ENCODE measurements at places on chromosomes 3 and 15.

DNA sequence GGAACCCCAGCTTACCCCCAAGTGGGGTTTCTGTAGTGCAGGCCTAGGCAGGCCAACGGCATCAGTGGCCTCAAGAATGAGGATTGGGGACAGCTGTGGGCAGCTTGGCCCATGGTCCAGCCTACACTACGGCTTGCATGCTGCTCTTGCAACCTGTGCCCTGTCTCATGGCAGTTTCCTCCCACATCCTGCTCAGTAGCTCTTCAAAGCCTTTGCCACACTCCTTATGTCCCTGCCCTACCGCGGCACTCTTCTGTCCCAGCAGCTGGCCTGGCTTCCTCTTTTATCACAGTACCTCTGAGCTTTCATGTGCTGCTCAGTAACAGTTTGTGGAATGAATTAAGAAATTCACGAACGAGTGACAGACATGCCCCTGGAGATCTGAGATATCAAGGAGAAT is 431.0 kb downstream of the EPHB1 start:
- no peak for DNase-seq

- DNase-seq: peak; percentile 92
These were observed 10.0 kb downstream of the POC1A start for GRCh38 chr3:52144034-52144795.

DNA sequence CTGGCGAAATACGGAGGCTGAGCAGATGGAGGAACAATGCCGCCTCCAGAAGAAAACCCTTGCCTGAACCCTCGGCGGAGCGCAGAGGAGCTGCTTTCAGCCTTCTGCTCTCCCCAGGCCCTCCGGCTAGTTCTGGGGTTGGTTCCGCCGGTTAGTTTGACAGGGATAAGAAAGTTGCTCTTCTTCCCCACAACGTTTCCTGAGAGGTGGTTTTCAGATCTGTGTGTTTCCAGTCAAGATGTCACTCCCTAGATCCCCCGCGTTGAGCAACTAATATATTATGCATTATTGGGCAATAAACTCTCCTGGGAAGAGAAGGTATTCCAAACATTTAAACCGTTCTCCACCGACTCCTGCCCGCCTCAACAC is 551 bp downstream of the NLGN1 start:
- DNase-seq: no peak

DNA sequence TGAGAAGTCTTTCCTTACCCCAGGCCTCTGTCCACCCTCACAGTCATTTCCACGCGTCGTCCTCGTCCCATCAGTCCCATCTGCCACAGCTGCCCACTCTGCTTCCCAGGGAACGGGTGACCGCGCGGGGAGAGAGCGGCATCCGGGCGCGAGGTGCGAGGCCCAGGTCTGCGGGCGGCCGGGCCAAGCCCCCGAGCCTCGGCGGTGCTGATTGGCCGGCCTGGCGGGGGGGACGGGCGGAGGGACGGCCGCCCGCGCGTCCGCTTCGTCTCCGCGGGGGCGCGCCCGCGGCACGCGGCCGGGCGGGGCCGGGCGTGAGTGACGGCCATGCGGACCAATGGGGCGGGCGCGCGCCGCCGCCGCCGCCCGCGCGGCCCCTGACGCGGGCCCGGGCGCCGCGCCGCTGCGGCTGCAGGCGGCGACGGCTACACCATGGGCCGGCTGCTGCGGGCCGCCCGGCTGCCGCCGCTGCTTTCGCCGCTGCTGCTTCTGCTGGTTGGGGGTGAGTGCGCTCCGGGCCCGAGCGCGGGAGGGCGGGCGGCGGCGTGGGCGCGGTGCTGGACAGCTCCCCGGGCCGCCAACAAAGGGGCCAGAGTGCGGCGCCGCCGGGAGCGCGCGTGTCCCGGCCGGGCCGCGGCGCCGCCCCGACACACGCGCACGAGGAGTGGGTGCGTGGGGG is at the start of gene PODXL2:
PODXL2 (plus strand) TSS at position 398 of the 679 bp plus-strand sequence; CDS start at position 433, 35 bp downstream.
- no peak for DNase-seq

DNA sequence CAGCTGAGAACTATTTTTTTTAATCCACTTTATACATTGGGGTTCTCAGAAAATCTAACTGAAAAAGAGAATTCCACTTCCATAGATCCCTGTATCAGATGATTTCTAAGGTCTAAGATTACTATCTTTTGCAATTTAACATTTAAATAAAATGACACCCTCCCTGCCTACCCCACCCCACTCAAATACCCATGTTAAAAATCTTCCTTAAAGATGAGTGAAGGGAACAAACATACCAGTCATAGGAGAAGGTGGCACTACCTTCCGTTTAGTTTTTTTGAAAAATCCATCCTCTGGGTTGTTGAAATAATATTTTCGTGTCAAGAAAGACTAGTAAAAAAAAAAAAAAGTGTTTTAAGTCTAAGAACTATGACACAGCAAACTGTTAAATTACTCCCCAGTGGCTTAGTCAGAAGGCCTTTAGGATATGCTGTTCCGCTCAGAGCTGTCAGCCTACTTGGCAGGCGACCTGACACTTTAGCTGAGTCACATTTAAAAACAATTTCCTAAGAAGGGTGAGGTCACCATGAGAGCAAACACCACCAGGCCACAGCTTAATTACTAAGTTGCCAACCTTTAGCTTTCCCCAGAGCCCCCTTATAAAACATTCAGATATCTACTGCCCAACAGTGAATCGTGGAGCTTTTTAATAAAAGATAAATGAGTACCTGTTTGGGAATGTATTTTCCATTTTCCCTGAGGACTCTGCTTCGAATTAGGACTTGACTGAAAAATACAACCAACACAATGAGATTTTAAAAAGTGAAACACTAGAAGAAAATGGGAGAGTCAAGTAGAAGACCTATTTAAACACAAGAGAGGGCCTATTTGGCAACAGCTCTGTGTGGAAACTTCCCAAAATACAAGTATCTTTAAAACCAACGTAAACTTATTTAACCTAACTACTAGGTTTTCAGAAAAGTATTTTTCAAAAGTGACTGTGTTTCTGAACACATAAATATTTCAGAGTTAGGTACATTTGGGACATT is 9.6 kb downstream of the EMC3 start:
- DNase-seq: no peak

DNA sequence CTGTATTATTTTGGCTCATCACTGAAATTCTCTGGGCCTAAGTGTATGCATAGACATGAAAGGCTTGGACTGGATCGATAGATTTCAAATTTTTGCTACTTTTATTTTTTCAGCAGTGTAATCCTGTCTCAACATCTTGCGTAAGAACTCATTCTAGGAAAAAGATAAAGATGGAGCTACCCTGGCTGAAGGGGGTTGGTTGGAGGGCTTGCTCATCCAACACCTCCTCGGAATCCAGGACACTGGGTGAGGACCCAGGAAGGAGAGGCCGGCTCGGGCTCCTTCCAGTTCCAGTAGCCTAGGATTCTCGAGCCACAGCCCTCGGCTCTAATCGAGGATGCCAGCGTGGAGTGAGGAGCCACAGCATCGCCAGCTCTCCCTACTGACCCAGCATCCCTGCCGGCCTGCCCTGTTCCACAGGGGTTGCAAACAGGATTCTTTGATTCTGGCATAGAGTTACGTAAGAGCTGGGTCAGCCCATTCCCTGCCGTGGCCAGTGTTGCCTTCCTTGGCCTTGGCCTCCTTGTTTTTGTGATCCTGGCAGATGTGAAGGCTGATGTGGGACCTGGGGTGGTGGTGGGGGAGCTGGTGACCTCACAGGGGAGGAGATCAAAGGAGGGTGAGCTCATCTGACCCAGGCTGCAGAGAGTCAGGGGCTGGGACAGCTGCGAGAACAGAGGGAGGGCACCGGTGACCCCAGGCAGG is 149.5 kb downstream of the ALDH1A2 start:
- no peak for DNase-seq

GRCh38 chr15:87711026-87711425 is 545.5 kb downstream of the NTRK3 start:
- no peak for DNase-seq

GRCh38 chr15:63879211-63879610 is 45.5 kb upstream of the HERC1 start:
- no peak for DNase-seq

- no peak for DNase-seq
These were observed 42.7 kb downstream of the MAP6D1 start for GRCh38 chr3:183782576-183783276.

GRCh38 chr3:150770681-150771080 is 7.7 kb upstream of the SIAH2 start:
- no peak for DNase-seq

DNA sequence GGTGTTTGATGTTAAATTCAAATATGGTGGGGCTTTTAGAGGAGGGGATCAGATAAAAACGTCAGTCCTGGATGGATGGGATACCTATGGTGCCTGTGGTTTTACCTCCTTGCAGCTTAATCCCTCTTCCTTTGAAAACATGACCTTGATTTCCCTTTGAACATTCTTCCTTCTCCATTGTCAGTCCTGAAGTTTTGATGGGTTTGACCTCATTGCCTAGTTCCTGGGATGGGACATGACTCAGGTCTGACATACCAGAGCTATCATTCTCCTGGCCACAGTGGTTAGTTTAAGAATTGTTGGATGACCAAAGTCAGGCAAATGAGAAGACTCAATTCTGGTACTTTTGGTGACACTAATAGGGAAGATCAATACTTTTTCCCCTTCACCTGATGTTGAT is 87.2 kb downstream of the PRICKLE2 start:
- no peak for DNase-seq

DNA sequence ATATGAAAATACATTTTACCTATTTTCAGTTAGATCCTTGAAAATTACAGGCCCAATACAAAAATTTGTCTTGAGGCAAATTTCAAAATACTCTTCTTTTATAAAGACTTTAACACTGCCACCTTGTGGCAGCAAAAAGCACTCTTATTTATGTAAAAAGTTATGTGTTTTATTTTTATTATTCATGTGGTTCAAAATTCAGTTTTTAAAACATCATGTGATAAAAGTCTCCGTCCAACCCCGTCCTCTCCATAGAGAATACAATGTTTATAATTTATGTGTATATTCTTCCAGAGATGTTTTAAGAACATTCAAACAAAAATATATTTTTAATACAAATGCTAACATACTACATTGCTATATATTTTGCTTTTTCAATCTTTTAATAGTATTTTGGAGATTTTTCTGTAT is 36.9 kb upstream of the TRIM59 start:
- DNase-seq: no peak

GRCh38 chr3:71906976-71907375 is 122.0 kb upstream of the PROK2 start:
- DNase-seq: no peak

GRCh38 chr3:24290596-24290995 is 204.1 kb downstream of the THRB start:
- DNase-seq: no peak

DNA sequence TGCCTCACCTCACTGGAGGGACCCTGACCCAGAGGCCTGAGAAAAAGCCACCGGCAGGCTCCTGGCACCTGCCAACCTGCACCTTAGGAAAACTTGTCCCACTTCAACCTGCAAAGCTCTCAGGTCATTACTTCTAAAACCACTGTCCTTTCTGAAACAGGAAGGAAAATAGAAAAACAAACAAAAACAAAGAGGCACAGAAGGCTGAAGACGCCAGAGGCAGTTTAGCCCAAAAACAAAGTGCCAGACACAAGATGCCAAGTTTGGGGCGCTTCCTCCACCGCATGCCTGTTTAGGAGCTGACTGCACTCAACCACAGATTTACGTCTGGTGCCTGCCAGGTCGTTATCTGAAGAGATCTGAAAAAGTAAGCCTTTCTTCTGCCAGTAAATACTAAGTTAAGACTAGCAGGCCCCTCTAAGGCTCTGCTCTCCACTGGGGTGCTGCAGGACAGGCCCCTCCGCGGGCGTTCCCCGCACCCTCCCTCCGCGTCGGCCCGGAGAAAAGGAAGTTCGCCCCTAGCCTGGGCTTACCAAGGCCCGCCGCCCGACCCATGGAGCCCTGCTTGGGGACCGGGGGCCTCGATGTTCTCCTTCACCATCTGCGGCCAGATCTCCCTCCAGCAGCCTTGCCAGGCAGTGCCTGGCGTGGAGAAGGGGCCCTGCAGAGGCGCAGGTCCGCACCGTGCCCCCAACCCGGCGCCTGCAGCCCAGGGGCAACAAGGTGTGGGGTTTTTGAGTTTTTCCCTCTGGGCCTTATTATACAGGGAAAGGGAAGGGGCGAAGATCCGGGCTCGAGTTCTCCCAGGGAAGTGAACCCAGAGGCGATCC is 1.3 kb downstream of the GOLGA8A start:
- DNase-seq: peak; percentile 68

Measured in activated CD8-positive, alpha-beta memory T cell treated with anti-CD3 and anti-CD28 coated beads, Interleukin-2, amount 50 U/mL, for 48 hours (primary cell).